ENCODE measurements at places on chromosomes 4 and X.

DNA sequence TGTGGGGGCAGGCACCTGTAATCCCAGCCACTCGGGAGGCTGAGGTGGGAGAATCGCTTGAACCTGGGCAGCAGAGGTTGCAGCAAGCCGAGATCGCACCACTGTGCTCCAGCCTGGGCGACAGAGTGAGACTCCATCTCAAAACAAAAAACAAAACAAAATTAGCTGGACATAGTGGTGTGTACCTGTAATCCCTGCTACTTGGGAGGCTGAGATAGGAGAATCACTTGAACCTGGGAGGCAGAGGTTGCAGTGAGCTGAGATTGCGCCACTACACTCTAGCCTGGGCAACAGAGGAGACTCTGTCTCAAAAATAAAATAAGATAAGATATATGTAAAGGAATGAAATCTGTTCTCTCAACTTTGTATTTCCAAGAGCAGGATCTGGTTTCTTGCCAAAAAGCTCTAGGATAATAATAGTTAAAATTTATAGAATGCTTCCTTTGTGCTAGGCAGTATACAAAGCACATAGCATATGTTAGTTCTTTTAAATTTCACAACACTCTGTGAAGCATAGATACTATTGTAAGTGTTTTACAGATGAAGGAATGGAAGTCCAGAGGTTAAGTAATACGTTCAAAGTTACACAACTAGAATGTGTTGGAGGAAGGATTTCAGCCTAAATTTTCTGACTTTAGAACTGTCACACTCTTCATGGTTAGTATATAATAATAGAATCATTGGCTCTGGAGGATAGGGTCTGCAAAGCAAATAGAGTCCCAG is 10.3 kb downstream of the MRPL1 start:
- no peak for DNase-seq

DNA sequence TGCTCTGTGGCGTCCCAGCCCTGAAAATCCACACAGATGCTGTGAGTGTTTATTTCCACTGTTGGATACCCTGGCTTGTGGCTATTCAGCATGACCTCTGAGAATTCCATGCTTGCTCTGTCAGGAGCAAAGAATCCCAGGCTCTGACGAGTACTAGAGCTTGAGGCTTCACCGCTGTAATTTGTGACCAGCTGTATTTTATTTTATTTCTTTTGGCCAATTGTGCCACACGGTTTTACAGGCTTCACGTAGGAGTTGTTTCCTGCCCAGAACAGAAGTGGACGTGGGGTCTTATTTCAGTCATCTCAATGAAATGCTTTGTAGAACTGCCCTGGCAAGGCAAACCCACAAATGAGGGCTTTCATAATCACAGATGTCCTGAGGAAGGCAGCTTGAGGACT is 69.4 kb upstream of the CLDN34 start:
- no peak for DNase-seq

DNA sequence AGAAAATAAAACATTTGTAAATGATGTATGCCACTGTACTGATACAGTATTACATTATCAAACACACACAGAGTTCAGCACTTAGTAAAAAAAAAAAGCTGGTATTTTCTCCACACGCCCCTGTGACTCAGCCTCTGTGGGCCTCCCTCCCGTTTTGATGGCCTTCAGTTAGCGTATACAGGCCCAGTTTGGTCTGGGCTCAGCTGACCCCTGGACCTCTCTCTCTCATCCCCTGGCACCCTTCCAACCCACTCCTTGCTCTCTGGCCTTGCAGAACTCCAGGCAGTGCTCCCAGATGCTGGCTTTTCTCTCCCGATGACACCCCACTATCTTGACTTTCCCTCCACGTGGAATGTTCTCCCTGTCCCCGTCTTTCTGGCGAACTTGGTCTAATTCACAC is 89.0 kb upstream of the LIMCH1 start:
- DNase-seq: no peak

GRCh38 chr4:53043055-53043454 is 180.9 kb downstream of the RASL11B start:
- no peak for DNase-seq

DNA sequence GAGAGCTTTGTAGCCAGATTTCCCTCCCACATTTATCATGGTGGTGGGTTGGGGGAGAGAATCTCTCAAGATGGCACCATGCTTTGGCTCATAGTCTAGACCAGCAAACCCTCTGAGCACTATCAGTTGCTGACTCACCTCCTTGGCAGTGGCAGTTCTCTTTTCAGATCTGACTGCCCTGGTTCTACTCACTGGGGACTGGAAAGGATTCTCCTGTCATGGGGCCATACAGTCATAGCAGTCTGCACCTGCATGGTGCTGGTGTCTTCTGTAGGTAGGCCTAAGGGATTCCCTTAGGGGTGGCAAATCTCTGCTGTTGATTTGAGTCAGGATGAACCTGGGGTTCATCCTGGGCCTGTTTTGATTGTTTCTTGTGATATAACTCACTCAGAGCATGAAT is 2.6 kb downstream of the TEX13B start:
- DNase-seq: no peak

DNA sequence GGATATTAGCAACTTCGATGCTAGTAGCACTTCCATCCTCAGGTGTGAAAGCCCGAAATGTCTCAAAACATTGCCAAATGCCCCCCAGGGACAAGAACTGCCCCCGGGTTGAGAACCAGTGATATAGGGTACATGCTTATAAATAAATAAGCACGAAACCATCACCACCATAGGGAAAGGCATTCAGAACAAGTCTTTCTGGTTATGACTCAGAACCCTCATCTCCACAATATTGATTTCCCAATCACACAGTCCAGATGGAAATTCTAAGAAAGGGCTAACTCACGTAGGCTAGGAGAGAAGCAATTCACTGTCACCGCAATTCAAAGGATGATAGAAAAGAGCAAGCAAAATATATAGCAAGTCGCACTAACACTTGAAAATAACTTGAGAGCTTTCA is 84.8 kb downstream of the ANOS1 start:
- no peak for DNase-seq

DNA sequence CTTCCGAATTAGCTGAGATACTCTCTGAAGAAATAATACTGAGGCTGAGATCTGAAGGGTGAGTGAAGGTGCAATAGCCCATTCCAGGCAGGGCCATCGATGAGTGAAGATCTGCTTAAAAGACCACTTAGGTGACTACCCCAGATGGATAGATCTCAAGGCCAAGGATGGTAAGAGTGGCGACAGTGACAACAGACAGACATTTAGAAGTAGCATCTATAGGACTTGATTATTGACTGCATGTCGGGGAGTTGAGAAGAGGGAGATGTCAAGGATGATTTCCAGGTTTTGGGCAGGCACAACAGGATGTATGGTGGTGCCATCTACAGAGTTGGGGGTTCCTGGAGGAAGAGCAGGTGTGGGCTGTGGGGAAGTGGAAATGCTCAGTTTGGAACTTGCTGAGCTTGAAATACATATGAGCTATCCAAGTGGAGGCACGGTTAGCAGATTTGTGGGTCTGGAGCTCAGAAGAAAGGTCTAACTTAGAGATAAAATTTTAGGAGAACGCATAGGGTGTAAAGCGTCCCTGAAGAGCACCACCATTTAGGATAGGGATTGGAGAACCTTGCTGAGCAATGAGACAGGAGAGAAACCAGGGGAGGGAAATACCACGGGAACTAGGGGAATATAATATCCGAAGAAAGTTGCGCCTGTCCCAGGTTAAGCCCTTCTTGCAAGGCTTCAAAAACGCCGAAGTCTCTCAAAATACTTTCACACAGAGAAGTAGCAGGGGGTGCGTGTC is 688 bp downstream of the UFSP2 start:
- no peak for DNase-seq

DNA sequence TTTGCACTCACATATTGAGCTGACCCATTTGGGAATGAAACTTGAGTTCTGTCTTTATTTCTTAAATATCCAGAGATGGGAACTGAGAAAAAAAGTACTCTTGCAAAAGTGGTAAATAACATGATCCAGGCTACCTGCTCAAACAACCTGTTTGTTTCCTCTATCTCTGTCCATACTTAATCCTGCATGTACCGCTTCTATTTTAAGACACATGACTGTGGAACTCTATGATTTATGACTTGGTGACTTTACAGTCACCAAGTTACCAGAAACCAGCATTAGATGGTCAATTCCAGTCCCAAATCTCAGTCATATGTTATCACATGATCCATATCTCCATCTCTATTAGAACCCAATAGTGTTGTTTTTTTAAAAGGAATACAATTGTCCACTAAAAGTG is 606.7 kb downstream of the EPHA5 start:
- no peak for DNase-seq

DNA sequence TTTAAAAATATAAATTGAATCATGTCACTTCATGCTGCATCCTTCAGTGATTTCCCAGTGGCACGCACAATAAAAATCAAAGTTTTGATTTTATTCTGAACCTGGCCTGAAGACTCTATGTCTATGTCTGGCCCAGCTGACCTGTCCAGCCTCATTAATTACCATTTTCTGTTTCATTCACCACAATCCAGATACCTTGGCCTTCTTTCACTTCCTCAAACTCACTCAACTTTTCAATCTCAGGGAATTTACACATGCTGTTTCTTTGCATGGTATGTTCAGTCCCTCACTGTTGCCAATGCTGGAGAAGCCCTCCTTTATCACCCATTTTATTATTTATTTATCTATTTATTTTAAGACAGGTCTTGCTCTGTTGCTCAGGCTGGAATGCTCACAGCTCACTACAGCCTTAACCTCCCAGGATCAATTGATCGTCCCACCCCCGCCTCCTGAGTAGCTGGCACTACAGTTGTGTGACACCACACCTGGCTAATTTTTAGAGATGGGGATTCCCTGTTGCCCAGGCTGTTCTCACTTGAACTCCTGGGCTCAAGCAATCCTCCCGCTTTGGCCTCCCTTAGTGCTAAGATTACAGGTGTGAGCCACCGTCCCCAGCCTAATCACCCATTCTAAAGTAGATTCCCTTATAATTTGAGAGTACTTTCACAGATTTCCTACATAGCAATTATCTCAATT is 43.1 kb downstream of the ZGRF1 start:
- no peak for DNase-seq

GRCh38 chr4:10184041-10184440 is 67.4 kb upstream of the WDR1 start:
- DNase-seq: no peak

DNA sequence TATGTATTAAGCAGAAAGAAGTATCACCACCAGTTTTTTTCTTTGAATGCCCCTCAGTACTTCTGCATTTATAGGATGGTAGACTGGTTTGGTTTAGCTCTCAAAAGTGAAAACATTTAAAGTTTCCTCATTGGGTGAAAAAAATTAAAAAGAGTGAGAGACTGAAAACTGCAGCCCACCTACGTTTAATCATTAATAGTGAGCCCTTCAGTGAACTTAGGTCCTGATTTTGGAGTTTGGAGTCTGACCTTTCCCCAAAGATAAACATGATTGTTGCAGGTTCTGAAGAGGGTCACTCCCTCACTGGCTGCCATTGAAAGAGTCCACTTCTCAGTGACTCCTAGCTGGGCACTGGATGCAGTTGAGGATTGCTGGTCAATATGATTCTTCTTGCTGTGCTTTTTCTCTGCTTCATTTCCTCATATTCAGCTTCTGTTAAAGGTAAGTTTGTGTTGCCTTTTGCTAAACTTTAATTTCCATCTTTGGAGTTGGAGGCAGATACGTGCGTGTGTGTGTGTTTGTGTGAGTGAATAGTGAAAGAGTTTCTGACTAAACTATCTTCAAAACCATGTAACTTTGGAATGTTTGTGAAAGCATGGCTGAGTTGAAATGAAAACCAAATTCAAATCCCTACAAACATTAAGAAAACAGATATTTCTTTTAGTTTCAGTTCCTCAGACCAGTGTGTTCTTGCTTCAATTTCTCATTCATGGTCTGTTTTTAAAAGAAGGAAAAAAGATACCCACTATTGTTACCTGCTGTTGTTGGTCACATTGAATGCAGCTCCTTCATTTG is at the start of gene MTTP:
MTTP (plus strand) TSS at position 295 of the 795 bp plus-strand sequence; CDS start at position 381, 86 bp downstream.
- DNase-seq: no peak

DNA sequence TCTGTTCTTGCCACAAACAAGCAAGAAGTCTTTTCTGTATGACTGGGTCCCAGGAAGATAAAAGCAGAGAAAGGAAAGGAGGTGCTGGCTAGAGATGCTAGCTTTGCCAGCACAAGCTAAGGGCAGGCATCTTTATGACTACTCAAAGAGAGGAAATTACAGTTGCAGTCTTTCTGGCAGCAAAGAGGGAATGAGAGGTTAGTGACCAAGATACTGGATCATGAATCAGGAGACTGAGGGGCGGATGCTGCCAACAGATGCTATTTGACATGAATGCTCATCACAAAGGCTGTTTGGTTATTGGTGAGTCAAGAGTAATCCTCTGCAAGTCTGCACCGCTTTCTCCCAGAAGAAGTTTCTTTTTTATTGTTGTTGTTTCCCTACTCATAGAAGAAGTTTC is 5.5 kb upstream of the XIAP start:
- no peak for DNase-seq

GRCh38 chrX:46653482-46653881 is 79.9 kb downstream of the CHST7 start:
- DNase-seq: no peak

GRCh38 chr4:184816962-184817361 is 8.8 kb downstream of the ACSL1 start:
- DNase-seq: no peak

GRCh38 chr4:22897520-22898108 is 204.9 kb downstream of the GBA3 start:
- peak; percentile 0 for DNase-seq

DNA sequence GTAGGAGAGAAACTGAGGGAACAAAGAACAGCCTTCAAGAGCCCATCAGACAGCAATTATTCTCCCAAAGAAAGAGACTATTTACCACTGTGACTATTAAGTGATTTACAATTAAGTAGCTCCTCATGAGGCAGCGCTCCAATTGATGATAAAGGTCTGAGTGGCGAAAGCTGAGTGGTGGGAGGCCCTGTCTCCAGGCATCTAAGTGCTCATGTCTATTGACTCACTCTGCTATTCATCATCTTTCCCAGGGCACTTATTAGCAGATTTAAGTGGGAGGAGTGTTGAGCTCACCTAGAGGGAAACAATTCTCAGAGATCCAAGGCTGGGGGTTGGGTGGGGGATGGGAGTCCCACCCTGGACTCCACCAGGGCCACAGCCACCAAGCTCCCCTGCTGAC is 23.3 kb downstream of the AMER1 start:
- DNase-seq: no peak

DNA sequence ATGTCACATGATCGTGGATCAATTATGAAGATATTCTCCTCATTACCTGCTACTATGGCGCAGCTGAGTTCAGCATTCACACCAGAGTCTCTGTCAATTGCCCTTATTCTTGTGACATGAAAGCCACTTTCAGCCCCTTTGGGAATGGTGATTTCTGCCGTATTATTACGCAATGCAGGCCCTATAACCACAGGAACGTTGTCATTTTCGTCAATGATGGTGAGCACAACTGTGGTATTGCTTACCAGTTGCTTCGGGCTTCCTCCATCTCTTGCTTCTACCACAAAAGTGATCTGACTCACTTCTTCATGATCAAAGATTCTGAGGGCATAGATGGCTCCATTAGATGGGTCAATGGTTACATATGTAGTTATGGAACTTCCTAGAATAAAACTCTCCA is 2.1 kb downstream of the PCDH18 start:
- no peak for DNase-seq

GRCh38 chrX:16786791-16787735 is 797 bp downstream of the TXLNG start:
- no peak for DNase-seq

- DNase-seq: no peak
These were observed 37.2 kb upstream of the FAM9C start for GRCh38 chrX:13081395-13082205.
